PC-3 (cell line): ENCODE measurements at places on chromosomes 3 and 15. TPM values are rescaled to one million over a fixed set of nuclear protein-coding genes. Genes with fewer than 3 reads are reported as not detected.

GRCh38 chr15:78479650-78480049 is 27.7 kb upstream of the HYKK start:
- DNase-seq, result no peak

GRCh38 chr3:52401551-52401950 is 43.4 kb downstream of the SEMA3G start:
- DNase-seq, result no peak

- no peak for DNase-seq
Observed at GRCh38 chr15:44836094-44836493, 99.8 kb downstream of the TRIM69 start.

DNA sequence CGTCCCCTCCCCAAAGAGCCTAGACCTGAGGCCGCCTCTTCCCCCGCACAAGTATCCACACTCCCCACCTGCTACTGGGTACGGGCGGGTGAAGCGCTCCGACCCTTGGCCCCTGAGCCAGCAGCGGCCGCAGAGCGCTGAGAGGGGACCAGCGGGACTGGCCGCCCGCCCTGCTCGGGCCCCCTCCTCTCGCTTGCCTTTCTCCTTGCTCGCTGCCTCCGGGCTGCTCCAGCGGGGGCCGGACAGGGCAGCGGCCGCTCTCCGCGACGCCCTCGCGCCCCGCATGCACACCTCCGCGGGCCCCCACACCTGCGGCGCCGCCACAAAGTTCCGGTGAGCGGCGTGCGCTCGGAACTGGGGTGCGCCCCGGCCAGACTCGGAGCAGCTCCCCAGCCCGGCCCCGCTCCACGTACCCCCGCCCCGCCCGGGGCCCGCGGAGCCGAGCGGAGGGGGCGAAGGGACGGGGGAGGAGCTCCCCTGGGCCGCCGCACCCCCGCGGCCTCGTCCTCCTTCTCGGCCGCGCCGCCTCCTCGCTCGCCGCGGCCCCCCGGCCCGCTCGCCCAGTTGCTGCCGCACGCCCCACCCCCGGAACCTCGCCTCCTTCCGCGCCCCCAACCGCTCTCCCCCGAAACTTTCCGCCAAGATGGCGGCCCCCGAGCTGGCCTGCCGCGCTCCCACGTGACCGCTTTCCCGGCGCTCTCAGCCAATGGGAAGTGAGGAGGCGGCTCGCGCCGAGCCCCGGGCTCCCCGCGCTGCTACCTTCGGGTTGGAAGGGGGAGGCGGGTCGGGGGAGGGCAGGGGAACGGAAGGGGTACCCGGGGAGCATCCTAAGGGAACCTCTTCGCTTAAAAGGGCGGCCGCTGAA is 704 bp downstream of the DLG1 start:
- DNase-seq, result peak; percentile 87

- no peak for DNase-seq
Observed at GRCh38 chr15:25711691-25712090, 151.4 kb downstream of the ATP10A start.

- peak; percentile 93 for DNase-seq
Observed at GRCh38 chr3:45592830-45593707, 1.5 kb upstream of the LIMD1 start.

GRCh38 chr3:146382386-146382785 is 87.0 kb downstream of the PLSCR2 start:
- DNase-seq, result peak; percentile 61

DNA sequence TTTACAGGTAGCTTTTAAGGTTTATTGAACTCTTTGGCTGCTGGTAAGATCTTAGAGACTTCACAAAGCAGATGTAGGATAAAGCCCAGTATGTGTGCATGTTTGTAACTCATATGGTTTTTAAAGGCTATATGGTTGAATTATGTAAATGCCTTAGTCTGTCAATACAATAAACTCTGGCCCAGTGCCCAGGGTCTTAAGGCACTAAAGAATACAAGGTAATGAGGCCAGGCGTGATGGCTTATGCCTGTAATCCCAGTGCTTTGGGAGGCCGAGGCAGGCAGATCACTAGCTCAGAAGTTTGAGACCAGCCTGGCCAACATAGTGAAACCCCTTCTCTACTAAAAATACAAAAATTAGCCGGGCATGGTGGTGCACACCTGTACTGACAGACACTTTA is 170.3 kb upstream of the CGNL1 start:
- no peak for DNase-seq

DNA sequence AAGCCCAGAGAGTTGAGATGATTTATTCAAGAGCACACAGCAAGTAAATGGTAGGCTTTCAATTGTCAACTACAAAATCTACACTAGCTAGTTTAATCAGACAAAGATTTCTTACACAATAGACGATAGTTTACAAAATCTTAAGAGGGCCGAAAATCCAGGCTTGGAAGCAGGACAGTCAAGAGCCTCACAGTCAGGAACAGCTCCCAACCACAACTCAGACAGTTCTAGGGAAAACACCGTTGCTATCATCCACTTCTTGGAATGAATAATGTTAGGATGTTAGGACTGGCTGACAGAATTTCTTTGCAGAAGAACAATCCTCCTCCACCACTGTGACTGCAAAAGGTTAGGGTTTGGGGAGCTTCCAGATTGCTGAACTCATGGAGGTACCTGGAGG is 290.8 kb upstream of the ZPLD1 start:
- no peak for DNase-seq

- no peak for DNase-seq
Observed at GRCh38 chr3:178059119-178059518, 477.1 kb upstream of the KCNMB2 start.

DNA sequence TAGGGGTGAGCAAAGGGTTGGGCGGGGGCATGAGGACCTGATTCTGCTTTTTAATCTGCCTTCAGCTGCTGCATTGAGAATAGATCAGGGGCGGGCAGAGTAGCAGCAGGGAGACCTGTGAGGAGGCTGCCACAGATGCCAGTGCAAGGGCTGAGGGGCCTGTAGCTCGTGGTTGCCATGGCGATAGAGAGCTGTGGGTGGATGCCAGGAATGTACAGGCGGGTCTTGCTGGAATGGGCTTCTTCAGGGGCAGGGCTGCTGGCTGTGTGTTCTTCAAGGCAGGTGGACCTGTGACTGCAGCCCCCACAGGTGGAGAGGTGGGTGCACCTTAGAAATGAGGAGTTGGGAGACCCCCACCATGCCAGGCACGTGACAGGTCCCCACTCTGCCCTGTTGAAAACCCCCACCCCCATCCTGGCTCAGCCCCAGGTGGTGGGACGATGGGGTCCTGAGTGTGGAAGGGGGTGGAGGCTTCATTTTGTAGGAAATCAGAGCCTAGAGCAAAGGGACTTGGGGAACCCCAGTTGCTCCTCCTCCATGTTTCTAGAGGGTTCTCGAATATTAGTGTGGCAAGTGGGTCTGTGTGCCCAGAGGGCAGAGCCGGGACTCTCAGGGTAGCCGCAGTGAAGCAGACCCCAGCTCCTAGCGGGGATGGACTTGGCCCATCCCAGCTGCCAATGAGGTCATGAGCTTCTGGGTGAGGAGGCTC is 38.3 kb downstream of the SLC6A6 start:
- peak; percentile 21 for DNase-seq

DNA sequence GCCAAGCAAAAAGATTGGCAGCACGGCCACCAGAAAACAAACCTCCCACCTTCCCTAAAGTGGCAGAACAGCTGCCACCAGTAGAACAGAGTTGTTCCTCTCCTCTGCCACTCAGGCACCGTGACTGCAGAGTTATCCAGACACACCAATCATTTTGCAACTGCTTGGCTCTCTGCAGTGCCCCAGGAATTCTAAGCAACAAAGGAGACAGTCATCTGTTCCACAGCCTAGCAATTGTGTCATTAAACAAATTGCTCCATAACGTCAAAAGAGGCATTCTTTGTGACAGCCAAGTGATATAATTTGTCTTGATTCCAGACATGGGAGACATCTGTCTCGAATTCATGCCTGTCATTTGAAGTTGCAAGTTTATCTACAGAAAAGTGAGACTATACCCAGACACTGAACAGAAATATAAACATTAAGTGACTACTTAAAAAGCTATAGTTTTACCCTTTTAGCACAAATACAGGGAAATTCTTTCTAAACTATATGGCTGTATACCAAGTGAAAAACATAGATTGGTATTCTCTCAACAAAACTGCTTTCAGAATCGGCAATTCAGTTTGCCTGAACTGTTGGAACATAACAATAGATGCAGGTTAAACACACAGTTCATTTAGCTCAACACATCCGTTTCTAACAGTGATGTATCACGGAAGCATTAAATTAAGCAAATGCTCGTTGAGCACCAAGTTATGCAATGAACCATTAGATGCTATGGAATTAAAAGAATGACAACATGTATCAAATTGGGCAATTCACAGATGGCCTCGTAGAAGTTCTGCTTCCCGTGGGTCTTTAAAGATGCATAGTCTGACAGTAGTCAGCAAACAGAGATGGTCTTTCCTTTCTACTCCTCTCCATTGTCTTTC is 281.3 kb downstream of the FGF12 start:
- DNase-seq, result no peak

DNA sequence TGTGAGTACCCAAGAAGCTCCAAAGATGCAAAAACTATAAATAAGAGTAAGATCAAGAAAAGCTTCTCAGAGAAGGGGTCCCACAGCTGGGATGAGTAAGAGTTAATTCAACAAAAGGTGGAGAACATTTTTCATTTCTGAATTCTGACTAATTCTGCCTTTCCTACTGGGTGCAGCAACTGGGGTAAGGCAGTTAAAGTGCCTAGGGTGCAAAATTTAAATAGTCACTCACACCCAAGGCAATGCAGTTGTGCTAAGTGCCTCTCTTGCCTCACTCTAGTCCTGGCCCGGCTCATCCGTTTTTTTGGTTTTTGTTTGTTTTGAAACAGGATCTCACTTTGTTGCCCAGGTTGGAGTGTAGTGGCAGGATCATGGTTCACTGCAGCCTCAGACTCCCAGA is 240.2 kb downstream of the TP63 start:
- no peak for DNase-seq

DNA sequence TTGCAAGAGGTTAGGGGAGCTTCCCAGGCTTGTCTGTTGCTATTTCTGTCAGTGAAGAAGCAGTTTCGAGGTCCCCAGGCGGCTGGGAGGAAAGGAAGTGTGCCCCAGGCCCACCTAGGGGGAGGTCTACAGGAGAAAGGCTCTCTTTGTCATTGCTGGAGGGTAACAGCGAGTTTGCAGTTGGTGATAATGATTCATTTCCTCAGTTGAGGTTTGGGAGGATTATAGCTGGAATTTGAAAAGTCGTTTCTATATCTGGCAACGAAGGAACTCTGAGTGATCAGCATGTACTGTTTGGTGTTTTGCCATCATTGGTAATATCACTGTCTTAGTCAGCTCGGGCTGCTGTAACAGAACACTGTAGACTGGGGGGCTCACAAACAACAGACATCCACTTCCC is 65.5 kb upstream of the UBE3A start:
- DNase-seq, result peak; percentile 55

Gene MKRN2OS
- 6.6 and 7.9 TPM in 2 replicates for total RNA-seq

Gene TEX55
- 0.33 TPM in 1 of 2 replicates, not detected in the other for total RNA-seq

Gene HHATL
- total RNA-seq, result not detected in 2 replicates
